ENCODE measurements at places on chromosomes 2 and 18. TPM values are rescaled to one million over a fixed set of nuclear protein-coding genes. Genes with fewer than 3 reads are reported as not detected.
A peak's percentile ranks its signal among the peaks of the same experiment; 100 is the strongest.

Gene RNF152
- total RNA-seq, result 9.6 TPM

Gene CRACDL
- 1.0 TPM for total RNA-seq

Gene TLX2
- 0.55 TPM for total RNA-seq

- DNase-seq, result no peak
Observed at GRCh38 chr18:8957731-8958130, 144.8 kb upstream of the NDUFV2 start.

DNA sequence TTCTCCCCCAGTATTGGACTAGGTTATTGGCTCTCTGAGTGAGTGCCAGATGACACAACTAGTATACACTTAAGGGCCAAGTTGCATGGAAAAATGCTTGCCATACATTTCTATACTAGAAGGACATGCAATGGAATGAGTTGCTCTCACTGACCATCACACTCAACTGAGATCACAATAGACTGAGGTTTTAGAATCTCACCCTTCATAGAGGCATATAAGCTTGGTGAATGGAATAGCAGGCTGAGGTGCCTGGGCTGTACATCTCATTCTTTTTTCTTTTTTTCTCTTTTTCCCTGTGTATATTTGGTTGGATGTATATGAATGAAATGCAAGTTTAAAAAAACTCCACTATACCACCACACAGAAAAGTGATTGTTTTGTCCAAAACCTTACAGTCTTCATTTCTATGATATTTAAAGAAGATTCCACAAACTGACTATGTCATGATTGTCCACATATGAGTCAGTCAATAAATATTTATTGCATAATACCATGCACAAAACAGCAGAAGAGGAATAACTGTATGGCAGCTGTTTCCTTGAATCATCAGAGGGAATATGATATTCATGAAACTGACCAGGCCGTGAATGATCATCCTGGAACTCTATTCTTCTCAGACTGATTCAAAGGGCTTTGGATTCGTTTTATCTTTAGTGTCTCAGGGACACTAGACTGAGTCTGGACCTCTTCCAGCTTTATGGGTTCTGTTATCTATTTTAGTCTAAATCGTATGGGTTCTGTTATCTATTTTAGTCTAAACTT, 122.6 kb upstream of the STK17B start:
- peak; percentile 27 for DNase-seq

- no peak for DNase-seq
Observed at GRCh38 chr2:169110916-169111315, 41.6 kb downstream of the DHRS9 start.

DNA sequence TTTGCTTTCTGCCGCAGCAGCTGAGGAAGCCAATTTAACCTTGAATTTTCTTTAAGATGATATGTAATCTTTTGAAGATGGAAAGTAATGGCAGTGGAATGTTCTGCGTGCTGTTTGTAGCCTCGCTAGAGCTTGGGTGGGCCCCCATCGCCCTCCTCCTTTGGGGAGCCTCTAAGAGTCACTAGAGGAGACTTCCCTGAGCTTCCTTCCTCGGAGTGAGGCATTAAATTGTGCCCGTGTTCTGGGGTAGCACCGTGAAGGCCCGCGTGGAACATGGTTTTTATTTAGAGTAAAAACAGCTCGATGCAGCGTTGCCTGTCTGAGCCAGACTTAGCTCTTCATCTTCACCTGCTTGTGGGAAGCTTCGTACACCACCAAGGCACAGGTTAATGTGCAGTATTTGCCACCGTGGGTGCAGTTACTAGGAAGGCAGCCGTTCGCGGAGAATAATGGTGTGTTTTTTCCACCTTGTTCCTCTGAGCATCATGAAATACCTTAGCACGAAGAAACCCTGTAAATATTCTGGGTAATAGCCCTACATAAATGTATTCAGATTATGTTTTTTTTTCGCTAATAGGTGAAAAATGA, 38.5 kb downstream of the NCK2 start:
- no peak for DNase-seq

DNA sequence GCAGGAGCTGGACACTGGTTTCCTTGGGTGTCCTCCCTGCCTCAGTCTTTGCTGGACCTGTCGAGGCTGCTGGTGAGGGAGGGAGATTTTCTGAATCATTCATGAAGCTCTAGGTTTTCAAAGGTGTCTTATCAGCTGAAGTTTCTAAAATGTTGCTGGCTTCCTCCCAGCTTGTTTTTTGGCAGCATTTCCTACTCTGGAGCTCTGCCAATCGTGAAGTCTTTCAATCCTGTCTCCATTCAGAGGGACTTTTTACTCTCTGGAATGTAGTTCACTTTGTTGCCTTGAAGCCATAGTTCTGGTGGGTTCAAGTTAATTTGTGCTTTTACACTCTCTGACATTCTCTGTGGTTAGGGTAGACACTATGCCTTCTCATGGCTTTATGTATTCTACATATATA, 23.9 kb downstream of the SNTG2 start:
- no peak for DNase-seq

DNA sequence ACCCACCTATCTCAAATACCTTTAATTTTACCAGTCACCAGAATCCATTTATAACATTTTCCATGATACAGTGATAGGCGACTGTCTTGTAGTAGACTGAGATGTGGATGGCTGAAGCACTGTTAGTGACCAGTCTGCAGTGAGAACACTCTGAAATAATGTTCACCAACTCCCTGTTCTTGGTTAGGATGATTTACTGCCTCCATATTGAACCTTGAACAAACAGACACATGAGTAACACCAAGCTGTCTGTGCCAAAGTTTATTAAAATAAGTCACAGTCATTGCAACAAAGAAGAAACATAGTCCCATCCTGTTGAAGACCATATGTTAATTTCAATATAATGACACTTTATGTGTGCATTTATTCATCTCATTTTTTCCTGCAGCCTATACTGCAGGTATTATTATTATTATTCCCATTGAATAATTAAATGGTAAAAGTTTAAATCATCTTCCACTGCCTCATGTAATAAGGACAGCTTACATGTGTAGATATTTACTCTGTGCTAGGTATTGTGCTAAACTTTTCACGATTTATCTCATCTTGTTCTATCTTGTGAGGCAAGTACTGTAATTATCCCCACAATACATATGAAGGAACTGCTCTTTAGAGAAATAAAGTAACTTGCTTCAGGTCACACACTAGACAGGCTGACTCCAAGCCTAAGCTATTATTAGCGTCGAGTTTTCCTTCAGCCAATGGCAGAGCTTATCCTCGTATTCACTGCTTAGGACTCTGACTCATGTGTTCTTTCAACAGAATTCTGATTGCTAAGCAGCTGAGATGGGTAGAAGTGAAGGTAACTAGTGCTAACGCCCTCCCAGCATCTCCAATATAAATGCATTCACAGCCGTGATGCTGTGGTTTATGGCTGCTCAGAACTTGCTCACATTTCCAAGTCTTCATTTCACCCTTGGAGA, 62.5 kb downstream of the ONECUT2 start:
- no peak for DNase-seq

All from SK-MEL-5 (cell line).